ENCODE measurements at places on chromosomes 7 and 10.

DNA sequence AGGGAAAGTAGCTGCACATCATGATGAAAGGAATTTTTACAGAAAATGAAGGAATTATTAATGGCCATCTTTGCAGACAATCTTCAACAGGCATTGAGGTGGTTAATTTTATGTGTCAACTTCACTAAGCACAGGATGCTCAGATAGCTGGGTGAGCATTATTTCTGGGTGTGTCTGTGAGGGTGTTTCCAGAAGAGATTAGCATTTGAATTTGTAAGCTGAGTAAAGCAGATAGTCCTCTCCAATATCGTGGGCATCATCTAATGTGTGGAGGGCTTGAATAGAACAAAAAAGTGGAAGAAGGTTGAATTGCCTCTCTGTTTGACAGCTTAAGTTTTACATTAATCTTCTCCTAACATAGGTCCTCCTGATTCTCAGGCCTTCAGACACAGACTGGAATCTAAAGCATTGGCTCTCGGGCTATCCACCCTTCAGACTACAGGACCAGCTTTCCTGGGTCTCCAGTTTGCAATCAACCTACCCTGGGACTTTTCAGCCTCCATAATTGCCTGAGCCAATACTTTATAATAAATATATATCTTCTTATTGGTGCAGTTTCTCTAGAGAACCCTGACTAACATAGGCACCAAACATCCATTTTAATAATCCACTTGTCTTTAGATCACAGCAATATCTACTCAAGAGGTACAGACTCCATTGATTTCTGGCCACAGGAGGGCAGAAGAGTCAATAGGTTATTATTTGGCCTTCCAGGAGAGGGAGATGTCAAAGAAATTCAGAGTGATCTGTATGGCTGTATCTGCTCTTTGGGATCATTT lies 10.5 kb upstream of the CRPPA start:
- peak; percentile 68 for DNase-seq

DNA sequence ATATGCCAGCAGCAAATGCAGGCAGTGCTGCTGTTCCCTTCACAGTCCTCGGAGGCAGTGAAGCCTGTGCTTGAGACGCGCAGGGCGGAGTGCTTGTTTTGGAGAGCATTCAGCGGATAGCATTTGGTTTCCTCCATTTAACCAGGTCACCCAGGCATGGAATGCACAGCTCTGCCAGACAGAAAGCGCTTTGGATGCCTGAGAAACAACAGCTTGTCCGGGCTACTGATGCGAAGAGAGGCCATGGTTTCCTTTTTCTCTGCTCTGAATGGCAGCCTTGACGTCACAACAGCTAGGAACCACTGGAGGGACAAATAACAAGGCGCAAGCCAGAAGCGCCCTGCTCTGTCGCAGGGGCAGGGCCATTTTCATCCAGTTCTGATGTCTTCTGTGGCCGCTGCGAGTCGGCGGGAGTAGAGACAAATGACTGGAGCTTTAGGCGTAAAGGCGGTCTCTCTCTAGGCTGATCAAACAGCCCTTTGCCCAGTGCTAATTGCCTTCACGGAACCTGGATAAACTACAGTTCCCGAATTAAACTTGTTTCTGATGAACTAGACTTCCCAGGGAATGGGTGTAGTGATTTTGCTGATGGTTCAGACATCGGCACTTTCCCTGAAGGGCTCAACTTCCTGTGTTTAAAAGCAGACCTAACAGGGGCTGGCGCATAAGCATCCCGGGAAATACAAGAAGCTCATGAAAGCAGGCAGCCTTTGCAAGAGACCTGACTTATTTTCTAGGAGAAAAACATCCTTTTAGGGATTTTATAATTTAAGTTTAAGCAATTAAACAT lies 187.6 kb upstream of the KLF14 start:
- DNase-seq, result no peak

DNA sequence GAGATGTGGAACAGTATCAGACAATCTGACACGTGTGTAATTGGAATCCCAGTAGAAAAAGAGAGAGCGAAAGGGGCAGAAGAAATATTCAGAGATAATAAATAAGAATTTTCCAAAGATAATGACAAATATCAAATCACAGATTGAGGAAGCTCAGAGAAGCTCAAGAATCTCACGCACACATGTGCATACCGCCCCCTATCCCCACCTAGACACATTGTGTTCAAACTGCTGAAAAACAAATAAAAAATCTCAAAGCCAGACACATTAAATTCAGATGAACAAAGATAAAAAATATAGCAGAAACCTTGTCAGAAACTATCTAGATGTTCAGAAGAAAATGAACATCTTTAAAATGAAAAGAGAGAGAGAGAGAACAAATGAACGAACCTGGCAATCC lies 17.2 kb downstream of the SFR1 start:
- DNase-seq, result peak; percentile 5

DNA sequence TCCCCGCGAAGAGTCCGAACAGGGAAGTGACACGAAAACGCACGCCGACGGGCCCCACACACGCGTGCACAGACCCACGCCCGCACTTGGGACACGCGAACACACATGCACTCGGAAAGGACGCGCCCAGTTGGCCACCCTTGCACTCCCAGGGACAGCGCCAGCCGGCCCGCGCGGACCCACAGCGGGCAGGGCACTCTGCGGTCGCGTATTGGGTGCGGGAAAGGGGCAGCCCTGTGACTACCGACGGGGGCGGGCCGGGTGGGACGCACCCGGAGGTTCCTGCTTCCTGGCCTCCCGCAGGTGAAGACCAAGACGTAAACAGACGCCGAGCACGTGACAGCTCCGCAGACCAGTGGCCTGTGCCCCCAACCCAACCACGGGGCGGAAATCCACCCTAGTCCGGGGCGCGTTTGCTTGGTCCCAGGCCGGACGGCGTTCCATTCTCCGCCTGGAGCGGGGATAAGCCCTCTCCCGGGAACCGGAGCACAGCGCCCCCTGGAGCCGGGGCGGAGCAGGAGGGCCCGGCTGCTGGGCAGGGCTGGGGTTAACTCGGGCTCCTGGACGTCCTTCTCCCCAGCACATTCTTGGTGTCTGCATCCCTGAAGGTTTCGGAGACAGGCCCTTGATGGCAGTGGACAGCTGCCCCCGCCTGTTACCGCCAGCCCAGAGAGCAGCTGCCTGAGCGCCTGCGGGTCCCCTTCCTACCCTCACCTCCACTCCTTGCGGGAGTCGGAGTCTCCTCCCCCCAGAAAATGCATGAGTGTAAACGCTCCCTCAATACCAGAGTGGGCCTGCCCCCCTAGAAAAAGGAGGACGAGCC lies 2.0 kb upstream of the LZTS2 start:
- peak; percentile 84 for DNase-seq

DNA sequence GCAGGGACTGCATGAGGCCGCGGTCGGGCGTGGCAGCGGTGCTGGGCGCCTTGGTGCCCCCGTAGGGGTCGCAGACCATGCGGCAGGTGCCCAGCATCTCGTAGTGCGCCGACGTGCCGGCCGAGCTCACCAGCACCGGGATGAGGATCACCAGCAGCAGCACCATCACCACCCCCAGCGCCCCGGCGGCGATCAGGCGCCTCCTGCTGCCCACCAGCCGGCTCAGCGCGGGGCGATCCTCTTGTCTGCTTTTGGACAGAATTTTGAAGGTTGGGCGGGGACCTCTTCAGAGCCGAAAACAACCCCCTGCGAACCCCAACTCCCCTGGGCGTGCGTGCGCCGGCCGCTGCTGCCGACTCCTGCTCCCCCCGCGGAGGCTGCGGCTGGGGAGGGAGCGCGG lies 779 bp downstream of the C1QL3 start:
- peak; percentile 69 for DNase-seq

DNA sequence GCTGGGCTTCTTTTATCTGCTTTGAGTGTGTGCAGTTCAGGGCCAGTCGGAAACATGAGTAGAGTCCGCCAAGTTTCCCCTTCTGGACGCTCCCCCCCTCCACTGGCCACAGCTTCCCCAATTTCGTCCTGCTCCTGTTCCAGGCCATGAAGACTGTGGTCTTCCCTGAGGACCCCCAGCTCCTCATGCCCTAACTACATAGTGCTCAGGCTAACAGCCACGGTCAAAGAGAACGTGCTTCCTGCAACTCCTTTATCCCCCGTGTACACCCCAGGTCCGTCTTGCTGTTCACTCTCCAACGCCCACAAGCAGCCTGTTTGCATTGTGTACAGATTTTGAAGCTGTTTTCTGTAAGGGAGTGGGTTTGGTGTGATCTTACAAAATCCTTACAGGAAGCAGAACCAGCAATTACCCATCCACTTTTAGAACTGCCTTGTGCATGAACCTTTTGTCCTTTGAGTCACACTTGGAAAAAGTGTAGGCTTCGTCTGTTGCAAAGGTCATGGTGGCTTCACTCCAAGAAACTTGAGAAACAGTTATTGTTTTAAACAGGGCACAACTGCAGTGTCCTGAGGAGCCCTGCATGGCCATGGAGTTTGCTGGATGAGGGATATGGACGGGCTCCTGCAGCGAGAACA lies 77.0 kb upstream of the FAM20C start:
- DNase-seq, result no peak

- DNase-seq, result peak; percentile 60
Observed at GRCh38 chr10:112953174-112954159, 3.4 kb downstream of the TCF7L2 start.

GRCh38 chr7:74183653-74184450 lies 9.7 kb downstream of the EIF4H start:
- DNase-seq, result peak; percentile 38

- DNase-seq, result no peak
Observed at GRCh38 chr10:124903111-124903510, 38.8 kb upstream of the ZRANB1 start.

DNA sequence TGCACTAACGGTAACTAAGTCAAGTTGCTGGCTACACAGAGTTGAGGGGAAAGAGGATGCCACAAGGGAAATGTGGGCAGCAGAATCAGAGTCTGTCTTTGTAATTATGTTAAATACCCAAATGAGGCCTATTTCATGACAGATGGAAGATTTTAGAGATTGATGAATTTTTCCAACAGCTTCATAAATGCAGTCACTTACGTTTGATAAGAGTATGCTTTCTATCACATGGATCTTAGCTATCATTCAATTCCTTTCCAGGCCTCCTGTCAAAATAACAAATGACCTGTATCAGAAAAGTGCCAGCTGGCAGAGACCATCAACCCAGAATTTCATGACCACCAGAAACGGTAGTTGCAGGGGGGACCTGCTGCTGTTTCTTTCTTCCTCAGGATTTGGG lies 148.4 kb upstream of the PLPP4 start:
- DNase-seq, result no peak

- no peak for DNase-seq
Observed at GRCh38 chr10:78754269-78755062, 314.3 kb upstream of the ZMIZ1 start.

GRCh38 chr10:5943536-5943935 lies 33.8 kb downstream of the IL15RA start:
- DNase-seq, result no peak

DNA sequence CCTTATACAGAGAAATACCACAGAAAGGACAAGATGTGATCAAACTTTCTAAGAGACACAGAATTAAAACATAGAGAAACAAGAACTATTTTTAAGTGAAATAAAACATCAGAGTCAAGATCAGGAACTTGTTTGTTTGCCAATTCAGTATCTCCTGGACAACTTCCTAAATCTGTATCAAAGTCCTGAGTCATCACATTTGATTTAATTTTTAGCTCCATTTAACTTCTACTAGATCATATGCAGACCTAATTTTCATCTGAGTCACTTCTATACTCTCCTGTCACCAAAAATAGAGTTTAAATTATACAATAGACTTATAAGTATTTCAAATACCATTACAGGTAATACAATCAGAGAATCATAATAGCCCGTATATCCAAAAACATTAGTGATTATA lies 268.1 kb downstream of the PRKG1 start:
- DNase-seq, result no peak

DNA sequence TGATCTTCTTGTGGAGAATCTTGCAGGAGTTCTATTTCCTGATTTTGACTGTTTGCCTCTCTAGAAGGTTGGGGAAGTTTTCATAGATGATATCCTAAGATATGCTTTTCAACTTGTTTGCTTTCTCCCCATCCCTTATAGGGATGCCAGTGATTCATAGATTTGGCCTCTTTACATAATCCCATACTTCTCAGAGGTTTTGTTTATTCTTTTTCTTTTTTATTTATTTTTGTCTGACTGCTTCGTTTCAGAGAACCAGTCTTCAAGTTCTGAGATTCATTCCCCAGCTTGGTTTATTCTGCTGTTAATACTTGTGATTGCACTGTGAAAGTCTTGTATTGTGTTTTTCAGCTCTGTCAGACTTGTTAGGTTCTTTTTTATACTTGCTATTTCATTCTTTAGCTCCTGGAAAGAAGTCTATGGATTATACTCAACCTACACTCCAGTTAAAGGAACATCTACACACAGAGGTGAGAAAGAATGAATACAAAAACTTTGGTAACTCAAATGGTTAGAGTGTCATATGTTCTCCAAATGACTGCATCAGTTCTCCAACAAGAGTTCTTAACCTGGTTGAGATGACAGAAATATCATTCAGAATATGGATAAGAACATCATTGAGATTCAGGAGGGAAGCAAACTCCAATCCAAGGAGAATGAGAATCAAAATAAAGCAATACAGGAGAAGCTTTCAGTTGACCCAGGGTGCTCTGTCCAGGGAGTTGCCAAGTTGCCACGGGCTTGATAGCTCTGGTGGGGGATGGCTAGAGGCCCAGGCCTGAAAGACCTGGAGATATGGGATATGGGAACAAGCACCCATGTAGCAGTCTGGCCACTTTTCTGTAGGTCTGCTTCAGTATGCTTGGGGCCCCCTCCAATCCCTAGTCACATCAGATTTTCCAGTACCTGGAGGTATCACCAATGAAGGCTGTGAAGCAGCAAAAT lies 150.3 kb downstream of the AHR start:
- DNase-seq, result no peak

DNA sequence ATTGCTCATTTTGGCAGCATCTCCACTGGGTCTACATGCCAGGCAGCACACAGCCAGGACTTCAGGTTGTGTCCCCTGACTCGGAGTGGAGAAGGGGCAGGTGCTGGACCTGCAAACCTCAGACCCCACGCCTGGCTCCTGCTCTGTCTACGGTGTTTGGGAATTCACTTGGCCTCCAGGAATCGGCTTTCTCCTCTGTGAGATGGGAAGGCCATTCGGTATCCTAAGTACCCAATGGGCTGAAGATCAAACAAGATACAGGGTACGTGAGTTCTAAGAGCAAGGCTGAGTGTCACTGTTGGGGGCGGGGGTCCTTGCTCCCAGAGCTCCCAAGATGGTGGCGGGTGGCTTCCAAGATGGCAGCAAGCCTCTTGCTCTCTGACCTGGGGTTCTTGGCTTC lies 73.2 kb upstream of the EN2 start:
- no peak for DNase-seq
